ENCODE measurements at places on chromosomes 12 and 14.

DNA sequence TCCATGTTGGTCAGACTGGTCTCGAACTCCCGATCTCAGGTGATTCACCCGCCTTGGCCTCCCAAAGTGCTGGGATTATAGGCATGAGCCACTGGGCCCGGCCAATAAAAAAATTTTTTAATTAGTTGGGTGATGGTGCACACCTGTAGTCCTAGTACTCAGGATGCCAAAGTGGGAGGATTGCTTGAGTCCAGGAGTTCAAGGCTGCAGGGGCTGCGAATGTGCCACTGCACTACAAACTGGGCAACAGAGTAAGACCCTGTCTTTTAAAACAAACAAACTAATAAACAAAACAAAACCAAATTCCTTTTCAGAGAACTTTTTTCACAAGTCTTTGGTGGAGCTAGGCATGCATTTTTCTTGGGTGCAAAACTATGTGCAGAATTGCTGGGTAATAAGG lies 10.1 kb upstream of the SPSB2 start:
- DNase-seq, result no peak

DNA sequence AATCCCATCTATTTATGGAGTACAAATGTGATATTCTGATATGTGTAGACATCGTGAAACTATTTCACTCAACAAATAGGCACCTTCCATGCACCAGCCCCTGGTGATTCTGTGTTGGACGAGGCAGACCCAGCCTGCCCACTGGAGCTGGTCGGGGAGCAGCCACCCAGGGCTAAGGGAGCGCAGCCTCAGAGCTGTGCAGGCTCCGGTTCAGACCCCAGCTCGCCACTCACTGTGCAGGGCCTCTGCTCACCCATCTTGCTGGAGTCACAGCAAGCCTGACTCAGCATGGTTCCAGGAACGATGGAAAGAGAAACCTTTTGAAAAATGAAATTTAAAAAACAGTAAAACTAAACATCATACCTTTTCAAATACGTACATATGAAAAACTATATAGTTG lies 52.3 kb upstream of the BCL11B start:
- DNase-seq, result no peak

- no peak for DNase-seq
These were observed 76.1 kb downstream of the STON2 start for GRCh38 chr14:81324011-81324410.

DNA sequence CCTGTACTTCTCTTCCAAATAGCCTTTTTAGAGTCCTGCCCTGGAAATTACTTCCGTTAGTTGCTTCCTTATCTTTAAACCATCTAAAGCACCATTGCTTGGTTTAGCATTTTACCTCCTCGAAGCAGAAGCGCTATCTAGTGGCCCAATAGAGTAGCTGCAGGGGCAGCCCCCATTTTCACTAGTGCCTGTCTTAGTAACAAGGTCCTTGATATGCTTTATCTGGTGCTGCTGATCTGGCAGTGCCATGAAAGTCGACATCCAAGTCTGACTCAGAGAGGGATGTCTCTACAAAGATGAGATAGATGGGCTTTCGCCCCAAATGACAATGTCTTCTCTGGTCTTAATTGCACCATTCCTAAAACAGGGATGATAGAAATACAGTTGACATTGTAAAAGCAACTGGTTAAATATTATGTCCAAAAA lies 25.0 kb upstream of the CIT start:
- DNase-seq, result peak; percentile 47

GRCh38 chr12:49527361-49528130 lies 11.3 kb upstream of the KCNH3 start:
- no peak for DNase-seq

- DNase-seq, result no peak
These were observed 104.2 kb downstream of the ADCK1 start for GRCh38 chr14:77903937-77904617.

GRCh38 chr12:109578330-109578927 lies 4.8 kb downstream of the MVK start:
- no peak for DNase-seq

DNA sequence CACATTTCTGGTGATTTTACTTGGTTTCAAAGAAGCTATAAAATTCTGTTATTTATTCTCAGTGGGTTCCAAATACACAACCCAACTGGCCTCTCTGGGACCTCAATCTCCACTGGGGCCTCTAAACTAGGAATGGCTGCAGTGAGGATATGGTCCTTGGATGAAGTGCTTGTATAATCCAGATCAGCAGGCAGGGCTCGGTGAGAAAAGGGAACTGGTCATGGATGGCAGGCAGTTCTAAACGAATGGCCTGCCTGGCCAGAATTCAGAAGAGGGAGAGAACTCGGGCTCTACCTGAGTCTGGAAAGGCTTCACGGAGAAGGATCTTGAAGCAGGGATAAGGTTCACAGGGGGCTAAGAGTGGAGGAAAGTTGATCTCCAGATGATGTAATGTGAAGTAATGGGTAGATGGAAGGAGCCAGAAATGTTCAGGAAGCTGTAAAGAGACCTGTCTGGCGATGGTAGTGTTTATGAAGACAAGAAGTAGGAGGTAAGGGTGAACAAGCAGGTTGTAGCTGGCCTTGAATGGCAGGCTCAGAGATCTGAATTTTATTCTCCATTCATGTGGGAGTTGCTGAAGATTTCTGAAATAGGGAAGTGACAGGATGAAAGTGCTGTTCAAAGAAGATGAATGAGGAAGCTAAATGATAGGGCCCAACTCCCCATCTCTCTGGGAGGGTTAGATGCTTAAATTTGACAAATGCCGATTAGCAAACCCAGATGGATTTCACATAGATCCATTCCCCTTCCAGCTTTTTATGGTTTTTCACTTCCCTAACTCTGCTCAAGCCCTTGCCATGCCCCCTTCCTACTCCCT lies 31.5 kb upstream of the ANO6 start:
- DNase-seq, result no peak

DNA sequence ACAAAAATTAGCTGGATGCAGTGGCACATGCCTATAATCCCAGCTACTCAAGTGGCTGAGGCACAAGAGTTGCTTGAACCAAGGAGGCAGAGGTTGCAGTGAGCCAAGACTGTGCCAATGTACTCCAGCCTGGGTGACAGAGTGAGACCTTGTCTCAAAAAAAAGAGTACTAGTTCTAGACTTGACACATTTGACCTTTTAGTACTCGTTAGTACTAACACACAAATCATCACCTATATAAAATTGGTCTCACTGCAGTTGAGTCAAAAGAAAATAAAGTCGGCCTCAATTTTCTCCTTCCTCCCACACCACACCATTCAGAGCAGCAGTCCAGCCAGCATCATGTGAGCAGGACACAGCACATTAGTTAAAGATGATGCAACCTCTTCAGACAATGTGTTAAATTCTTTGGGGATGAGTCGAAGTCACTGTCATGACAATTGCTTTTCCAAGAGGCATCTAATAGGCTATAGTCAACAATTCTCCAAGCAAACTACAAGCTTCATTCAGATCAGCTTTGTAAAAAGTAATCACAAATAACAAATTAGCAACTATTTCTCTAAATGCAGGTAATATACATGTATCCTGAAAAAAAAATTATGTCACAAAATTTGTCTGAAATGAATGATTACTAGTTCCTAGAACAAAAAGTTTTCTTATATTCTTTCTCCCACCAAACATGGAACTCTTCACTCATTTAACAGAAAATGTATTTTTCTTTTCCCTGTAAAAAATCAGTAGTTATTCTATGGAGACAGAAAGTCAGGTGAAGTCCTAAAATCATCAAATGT lies 55.6 kb downstream of the CLIP1 start:
- DNase-seq, result no peak
